ENCODE measurements at places on chromosomes 1 and 21.

DNA sequence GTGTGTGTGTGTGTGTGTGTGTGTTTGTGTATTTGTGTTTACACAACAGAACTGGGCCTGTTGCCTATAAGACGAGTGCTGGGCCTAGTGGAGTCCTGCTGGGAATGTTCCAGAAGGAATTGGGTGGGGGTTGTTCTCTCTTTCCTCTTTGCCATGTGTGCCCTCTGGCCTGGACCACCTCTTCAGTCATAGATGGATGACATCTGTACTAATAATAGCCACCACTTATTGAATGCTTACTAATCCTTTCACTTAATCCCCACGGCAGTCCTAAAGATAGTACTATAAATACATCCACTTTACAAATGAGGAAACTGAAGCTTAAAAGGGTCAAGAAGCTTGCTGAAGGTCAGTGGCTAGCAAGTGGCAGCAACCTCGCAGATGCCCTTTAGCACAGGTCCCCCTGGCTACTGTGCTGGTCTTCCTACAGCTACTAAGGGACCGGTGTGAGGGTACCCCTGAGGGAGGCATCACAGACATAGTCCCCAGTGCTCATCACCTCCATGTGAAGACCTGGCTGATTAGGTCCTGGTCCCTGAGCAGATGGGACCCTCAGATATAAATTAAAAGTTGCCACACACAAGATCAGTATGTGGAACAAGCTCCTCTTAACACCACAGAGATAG is 55.2 kb upstream of the KIF1B start:
- no peak for DNase-seq

- no peak for DNase-seq
Observed at GRCh38 chr21:14583629-14584255, 37.6 kb upstream of the SAMSN1 start.

- no peak for DNase-seq
Observed at GRCh38 chr1:58764294-58764978, 19.4 kb downstream of the JUN start.

- DNase-seq = no peak
Observed at GRCh38 chr21:38148046-38148445, 108.7 kb upstream of the KCNJ15 start.

GRCh38 chr1:221691261-221691660 is 50.6 kb downstream of the DUSP10 start:
- no peak for DNase-seq

GRCh38 chr1:180003026-180003695 is 48.6 kb downstream of the CEP350 start:
- DNase-seq = no peak

- DNase-seq = no peak
Observed at GRCh38 chr1:209707308-209707707, 2.7 kb downstream of the HSD11B1 start.

GRCh38 chr1:178724376-178724727 is 692 bp upstream of the RALGPS2 start:
- no peak for DNase-seq

DNA sequence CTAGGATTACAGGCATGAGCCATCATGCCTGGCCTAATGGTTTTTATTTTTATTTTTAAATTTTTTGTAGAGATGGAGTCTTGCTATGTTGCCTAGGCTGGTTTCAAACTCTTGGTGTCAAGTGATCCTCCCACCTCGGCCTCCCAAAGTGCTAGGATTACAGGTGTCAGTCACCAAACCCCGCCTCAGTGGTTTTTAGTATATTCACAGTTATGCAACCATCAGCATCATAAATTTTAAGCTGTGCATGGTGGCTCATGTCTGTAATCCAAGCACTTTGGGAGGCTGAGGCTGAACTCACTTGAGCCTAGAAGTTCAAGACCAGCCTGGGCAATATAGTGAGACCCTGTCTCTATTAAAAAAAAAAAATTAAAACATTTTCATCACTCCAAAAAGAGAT is 28.6 kb downstream of the PIK3CD start:
- DNase-seq = no peak

Data from stimulated activated CD4-positive, alpha-beta T cell treated with anti-CD3 and anti-CD28 coated beads, Interleukin-15, amount 100 ng/mL, for 48 hours (primary cell).